T-helper 22 cell (primary cell): ENCODE measurements at places on chromosomes 1 and 21.

DNA sequence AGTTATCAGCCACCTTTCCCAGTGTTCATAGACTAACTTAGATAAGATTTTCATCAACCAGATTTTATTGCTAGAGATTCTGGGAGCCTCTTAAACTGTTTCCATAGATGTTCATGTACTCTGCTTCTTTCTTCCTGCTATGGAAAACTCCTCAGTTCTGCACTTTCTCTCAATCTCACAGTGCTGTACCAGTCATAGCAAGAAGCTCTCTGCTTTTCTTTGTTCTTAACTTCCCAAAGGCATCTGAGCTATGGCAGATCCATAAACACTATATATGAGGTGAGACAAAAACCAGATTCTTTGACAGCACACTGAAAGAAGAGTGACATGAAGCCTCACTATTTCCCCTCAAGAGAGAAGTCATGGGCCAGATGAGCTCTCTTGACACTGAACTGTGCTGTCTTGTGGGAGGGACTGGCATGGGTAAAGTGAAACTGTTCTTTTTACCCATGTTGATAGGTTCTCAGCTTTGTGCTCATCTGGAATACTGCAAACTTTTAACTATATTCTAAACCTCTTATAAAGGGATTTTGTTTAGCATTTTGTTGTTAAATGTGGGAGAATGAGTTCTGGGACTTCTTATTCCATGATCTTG, 64.2 kb upstream of the LYPLAL1 start:
- DNase-seq, result no peak

DNA sequence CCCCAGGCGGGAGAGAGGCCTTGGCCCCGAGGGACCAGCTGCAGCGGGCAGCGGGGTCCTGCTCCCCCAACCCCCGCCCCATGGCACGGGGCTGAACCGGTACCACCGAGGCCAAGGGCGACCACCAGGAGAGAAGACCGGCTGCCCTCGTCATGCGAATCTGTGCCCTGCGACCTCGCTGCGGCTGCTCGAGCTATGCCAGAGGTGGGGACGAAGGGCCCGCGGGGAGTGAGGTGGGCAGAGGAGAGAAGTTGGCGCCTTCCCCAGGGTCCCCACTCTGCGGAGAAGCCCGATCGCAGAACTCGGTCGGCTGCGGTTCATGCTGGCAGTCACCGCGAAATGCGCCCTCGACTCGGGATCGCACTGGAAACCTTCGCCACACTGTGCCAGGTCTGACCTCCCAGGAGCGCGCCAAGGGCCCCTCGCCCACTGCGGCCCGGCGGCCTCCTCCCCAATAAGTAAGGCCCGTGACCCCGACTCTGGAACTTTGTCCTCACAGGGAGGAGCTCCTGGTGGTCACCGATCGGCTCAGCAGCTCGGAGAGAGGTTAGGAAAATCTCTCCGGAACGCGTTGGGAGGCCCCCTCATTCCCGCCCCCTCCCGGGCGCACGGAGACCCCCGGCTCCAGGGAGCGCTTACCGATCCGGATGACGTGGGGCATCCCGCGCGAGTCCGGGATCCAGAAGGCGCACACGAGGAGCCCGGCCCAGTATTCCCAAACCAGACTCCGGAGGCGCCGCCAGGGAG, 787 bp downstream of the GRIK3 start:
- DNase-seq, result no peak

DNA sequence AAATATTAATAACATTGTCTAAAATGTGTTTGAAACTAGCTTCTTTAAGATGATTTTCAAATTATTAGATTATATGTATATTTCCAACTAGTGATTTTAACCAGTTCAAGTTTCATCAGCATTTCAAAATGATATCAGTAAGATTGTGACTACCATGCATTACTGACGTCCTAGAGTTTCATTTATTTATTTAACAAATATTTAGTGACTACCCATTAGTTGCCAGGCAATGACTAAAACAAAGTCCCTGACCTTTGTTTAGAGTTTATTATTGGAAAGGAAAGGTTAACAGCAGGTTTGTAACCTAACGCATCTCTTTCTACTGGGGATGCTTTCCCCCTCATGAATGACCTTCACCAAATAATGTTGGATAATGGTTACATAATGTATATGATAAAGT, 7.6 kb upstream of the C4BPB start:
- no peak for DNase-seq

- no peak for DNase-seq
Observed at GRCh38 chr21:45699966-45700365, 56.4 kb downstream of the PCBP3 start.

DNA sequence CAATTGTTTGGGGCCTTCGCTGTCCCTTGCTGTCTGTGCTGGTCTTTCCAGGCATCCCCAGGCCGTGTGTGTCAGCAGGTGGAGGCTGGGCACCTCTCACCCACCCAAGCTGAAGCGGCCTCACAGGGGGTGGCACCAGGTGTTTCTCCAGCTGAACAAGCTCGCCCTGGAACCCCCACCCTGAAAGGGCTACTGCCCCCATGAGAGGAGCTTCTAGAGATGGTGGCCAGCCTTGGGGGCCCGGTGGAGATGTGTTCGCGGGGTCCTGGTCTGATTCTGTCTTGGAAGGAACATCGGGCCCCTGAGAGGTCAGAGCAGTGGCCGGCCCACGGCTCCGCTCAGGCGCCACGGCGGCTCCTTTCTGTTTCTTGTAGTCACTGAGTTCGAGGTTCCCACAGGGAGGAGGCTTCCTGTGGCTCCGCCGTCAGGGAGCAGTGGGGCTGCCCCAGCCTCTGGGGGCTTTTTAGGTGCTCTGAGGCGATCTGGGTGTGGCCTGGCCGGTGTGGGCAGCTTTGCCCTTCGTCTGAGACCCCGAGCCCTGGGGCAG, 46.9 kb downstream of the SKI start:
- DNase-seq, result no peak
